Dermis blood vessel endothelial cell (primary cell): ENCODE measurements at places on chromosomes 12 and 14.
A peak's percentile ranks its signal among the peaks of the same experiment; 100 is the strongest.

GRCh38 chr14:68795597-68796417 is 2.9 kb upstream of the ZFP36L1 start:
- peak; percentile 78 for DNase-seq

GRCh38 chr14:20295067-20295466 is 10.7 kb downstream of the TTC5 start:
- no peak for DNase-seq

DNA sequence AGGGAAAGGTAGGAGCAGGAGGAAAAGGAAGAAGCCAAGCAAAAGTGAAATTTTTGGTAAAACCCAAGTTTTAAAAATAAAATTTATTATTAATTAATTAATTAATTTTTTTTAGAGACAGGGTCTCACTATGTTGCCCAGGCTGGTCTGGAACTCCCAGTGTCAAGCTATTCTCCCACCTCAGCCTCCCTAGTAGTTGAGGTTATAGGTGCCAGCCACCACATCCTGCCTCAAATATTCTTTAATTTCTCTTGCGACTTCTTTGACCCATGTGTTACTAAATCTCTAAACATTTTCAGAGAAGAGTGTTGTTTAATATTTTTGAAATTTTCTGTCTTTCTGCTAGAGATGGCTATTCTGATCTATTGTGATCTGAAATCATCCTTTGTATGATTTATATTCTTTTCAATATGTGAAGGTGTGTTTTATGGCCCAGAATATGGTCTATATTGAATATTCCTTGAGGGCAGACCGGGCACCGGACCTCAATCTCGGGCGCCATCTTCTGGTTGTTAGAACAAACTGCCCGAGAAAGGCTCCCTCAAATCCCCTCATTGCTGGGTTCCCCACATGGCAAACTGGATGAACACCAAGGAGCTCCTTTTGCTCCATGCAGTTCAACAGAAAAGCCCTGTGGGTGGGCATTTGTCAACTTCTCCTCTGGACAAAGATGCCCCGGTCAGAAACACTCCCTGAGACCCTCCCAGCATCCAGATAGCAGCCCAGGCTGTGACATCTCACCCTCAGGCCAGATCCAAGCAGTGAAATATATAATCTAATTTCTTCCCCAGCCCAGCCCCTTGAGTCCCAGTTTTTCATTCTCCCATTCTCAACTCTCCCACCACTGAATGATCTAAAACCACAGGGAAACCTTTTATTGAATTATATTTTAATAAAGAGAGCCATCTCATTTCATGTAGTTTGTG is 110.5 kb downstream of the ASCL4 start:
- peak; percentile 77 for DNase-seq

DNA sequence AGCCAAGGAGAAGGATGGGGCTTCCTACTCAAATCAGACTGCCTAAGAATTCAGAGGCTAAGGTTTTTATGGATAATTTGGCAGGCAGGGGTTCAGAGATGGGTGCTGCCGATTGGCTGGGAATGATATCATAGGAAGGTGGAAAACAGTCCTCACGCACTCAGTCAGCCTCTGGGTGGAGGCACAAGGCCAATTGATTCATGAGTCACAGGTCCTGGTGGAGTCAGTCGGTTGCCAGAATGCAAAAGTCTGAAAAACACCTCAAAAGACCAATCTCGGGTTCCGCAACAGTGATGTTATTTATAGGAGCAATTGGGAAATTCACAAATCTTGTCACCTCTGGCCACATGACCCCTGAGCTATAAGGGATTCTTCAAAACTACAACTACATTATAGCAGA is 105.5 kb downstream of the GXYLT1 start:
- DNase-seq = peak; percentile 64

DNA sequence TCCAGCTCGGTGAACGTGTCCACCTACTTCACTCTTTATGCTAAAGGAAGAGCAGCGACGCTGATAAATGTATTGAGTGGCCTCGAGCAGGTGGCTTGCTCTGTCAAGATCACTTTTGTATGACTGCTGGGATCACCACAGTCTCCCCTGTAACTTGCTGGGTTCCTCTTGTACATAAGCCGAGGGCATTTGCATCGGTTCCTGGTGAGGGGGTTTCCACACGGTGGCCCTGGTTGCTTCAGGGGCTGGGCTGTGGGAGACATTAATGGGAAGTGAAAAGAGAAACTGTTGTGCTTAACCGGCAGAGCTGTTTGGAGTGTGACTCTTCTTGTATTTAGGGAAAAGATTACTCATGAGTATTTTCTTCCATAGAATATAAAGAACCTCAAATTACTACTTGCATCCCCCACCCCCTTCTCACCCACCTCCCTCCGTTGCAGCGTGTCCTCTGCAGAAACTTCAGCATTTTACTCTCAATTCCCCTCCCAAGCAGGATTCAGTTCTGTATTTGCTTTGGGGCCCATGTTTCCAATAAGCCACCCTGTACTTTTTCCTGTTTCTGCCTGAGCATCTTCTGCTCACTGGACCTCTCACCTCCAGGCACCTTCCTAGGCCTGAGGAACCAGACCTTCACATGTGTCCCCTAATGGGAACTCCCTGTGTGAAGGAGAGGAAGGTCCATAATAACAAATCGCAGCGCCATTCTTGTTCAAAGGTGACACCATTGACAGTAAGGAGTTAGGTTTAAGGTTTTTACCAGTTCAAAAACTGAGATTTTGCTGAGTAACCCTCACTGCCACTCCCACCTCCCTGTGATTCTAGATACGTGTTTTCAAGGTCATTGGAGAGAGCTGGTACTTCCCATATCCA is 187.0 kb downstream of the ETV6 start:
- DNase-seq = no peak

- no peak for DNase-seq
Measured at GRCh38 chr12:130162745-130163460, 639 bp downstream of the FZD10 start.

DNA sequence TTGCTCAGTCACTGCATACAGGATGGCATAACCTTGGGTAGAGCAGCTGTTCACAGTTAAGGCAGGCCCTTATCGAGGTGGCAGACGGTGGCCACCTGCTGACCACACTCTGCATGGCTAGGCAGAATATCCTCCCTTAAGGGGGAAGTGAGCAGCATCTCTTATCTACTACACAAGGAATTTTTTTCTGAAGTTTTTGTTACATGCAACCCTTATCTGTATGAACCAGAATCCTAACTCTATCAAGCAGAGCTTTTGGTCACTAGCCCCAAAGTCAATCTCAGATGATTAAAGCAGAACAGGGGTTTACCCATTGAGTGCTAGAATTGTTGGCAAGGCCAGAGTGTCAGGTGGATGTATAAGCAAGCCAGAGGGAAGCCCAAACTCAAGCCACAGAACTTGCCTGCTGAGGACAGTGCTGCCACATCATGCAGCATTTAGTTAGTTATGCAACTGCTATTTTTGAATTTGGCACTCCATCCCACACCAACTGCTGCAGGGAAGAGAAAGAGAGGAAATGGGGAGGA is 192.8 kb downstream of the TBX5 start:
- DNase-seq = no peak

DNA sequence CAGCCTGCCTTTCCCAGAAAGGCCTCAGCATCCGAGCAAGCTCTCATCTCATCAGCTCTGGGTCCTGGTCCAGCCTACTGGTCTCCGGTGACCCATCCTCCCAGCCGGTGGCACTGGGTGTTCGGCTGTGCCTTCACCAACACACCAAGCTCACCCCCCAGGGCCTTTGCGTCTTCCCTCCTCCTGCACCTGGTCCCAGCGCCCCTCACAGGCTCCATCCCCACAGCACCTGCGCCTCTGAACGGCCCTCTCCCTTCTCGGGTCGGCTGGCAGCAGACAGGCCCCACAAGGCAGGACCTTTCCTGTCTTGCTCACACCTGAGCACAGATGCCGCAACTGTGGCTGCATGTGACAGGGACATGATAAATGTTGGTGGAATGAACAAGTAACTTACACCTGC is 13.1 kb downstream of the P2RX2 start:
- DNase-seq = no peak

DNA sequence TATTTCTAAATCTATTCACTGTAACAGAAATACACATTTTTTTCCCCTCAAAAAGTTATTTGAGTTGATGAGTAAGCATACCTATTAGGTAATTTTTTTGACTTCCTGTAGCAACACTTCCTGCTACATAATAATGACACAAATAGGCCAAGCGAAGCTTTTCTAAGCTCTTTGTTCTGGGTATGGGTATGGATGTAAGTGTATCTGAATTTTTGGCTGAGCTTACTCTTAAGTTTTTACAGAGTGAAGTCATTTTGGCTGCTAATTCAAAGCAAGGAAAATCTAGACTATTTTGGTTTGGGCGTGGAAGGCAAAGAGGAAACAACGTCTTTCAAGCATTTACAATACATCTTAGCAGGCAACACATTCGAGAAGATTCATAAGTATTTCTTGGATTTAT is 1206.0 kb upstream of the FLRT2 start:
- peak; percentile 87 for DNase-seq

DNA sequence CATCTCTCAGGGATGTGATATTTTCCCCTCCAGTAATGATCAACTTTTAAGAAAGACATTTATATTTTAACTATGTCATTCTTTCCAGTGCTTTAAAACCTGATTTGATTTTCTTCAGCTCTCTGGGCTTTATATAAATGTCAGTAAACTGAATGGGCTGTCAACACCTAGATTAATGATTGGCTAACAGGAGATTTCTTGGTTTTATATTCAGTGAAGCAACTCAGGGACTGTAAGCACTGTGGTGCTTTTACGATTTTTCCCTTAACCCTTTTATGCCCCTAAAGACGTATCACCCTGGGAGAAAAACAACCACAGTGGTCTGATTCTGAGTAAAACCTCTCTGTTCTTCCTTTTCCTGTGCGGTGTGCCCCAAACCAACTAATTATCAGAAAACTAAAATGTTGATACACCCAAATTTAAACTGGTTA is 38.0 kb downstream of the PTGER2 start:
- DNase-seq = no peak

- no peak for DNase-seq
Measured at GRCh38 chr14:105187935-105188524, 6.9 kb upstream of the NUDT14 start.

DNA sequence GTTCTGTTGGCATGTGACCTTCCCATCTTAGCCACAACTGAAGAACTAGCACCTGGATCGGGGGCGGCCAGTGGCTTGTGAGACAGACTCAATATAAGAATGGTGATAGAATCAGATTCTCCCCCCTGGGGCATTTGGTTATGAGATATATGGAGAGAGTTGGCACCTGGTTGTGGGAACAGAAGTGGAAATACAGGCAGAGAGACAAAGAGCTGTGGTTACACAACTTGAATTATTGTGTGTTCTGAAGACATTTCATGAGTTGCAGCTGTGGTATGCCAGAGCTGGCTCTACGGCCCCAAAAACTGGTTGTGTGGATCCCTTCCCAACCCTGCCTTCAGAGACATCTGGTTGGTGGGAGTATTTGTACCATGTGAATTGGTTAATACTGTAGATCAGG is 2.9 kb upstream of the MSRB3 start:
- no peak for DNase-seq

DNA sequence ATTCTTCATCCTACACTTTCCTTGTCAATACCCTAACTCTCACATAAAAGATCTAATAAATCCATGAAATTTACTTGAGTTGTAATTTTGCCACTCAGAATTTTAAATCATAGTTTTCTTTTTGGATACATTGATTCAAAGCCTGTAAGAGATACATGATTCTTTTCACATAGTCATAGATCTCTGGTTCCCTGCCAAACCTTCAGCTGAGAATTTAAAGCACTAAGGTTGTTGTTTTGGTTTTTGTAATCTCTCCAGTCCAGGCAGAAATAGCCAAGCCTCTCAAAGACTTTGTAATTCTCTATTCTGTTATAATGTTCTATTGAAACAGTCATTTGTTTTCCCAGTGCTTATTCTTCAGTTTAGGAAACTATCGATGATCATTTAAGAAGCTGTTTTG is 273.9 kb downstream of the TRHDE start:
- no peak for DNase-seq

GRCh38 chr14:101888182-101888581 is 76.2 kb upstream of the DYNC1H1 start:
- no peak for DNase-seq

- DNase-seq = no peak
Measured at GRCh38 chr12:128840862-128841468, 12.3 kb upstream of the GLT1D1 start.

GRCh38 chr14:53655080-53655785 is 301.4 kb downstream of the BMP4 start:
- DNase-seq = no peak

DNA sequence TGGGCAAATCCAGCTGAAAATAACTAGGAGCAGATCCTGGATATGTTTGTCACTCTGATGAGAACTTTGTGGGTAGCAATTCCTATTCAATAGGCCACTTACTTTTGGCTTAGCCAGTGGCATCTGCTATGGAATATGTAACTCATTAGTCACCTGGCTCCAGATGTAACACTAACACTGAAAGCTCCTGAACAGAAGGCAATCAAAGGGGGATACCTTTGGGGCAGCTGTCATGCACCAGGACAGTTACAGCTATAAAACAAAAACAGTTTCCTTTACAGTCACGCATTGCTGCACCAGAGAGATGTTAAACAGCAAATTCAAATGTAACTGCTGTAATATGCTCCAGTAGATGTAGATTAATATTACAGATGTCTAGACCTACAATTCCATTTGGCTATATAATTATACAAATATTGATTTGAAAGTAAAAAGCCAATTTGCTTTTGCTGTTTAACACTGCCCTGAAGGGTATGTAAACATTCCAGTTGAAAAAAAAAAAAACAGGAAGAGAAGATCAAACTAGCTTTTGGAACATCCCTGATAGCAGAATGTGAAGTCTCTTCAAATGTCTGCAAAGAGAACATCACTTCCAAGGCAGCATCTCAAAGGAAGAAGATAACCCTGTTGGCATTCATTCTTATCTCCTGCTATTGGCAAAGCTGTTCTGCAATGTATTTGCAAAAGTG is 18.4 kb downstream of the RACGAP1 start:
- peak; percentile 12 for DNase-seq

DNA sequence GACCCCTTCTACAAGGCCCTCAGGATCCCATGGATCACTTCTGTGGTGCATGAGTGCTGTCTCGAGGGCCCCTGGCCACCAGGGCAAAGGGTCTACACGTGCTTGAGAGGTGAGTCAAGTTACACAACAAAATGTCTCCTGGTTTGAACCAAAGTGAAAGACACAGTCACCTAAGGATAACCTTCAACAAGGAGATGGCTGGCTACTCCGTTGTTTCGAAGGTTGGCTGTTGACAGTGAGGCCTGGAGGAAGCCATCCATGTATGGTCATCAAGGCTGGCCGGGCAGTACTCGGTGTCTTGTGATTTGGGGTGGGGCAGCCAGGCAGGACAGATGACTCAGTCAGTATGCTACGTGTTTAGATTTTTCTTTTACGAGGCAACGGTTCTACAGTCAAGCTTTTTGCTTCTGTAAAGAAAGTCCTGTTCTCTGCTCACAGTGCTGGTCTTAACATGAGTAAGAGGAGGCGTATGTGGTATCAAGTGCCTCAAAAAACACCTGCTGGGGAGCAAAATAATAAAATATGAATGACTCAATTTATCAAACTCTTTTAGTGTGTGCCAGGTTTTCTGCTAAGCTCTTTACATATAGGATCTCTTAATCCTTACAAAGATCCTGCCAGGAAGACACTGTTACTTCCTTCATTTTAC is 18.0 kb upstream of the NT5DC3 start:
- peak; percentile 74 for DNase-seq
